ENCODE measurements at places on chromosomes 12 and 14. TPM values are rescaled to one million over a fixed set of nuclear protein-coding genes. Genes with fewer than 3 reads are reported as not detected.

- no peaks in the 10 kb centered on the region for H3K36me3 ChIP-seq
Observed at GRCh38 chr14:101947577-101947903, 16.8 kb upstream of the DYNC1H1 start.

DNA sequence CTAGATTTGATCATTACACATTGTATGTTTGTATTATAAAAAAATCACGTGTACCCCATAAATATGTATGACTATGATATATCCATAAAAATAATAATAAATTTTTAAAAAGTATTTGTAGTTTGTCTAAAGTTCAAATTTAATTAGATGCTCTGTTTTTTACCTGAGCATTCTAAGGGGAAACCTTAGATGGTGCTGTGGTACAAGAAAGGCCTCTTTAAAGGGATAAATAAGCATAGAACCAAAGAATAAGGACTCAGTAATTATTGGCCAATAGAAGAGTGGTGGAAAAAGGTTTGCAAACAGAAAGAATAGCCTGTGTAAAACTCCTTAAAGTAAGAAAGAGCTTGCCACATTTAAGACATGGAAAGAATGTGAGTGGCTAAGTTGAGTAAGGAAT lies 580.1 kb upstream of the SEL1L start:
- H3K4me1 ChIP-seq: no peaks in the 10 kb centered on the region
- no peaks in the 10 kb centered on the region for H3K27me3 ChIP-seq

DNA sequence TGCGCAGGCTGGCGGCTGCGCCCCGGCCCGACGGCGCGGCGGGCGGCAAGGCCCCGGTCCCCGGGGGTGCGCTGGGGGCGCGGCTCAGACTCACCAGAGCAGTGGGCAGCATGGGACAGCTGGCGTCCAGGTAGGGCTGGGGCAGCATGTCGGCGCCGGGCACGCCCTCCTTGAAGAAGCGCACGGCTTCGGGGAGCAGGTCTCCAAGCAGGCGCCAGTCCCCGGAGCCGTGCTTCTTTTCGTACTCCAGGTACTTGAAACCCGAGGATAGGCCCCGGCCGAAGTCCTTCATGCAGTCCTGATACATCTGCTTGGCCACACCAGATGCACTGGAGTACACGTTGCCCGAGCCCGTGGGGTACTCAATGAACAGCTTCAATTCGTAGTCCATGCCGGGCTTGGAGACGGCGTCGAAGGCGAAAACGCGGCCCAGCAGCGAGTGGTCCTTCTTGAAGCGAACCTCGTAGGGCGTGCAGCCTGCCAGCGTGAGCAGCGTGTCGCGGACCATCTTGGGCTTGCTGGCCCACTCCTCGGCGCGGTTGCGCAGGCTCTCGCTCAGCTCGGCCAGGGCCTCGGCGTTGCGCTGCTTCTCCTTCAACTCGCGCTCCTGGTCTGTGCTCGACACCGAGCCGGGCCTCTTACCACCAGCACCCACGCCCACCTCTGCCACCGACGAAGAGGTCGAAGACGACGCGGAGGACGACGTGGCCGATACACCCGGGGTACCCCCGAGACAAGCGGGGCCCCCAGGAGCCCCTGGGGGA lies 2.2 kb downstream of the IRF2BPL start:
- DNase-seq: peak; percentile 76
- H3K27ac ChIP-seq: 0 out of 2 replicates have a peak overlapping the region, but pooled peaks have one; percentile 4
- peaks cover 15% of the 10 kb centered on the region for H3K4me1 ChIP-seq

DNA sequence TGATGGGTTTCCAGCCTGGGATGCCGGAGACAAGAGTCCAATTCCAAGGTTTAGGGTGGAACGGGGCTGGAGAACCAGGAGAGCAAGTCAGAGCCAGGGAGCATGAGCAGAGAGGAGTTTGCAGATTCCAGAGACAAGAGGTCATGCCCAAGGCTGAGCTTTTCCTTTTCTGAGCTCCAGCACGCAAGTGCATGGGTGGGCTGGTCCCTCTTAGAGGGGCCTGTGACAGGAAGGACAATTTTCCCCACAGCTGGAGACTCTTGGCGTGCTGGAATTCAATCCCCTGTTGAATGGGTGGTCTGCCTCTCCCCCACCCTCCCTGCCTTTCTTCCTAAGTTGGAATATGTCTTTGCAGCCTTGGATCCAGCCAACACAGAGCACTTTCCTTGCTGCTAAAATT lies 431.9 kb downstream of the BCL11B start:
- no peaks in the 10 kb centered on the region for H3K27me3 ChIP-seq
- no peaks in the 10 kb centered on the region for H3K4me1 ChIP-seq
- no peak for DNase-seq
- H3K27ac ChIP-seq: no peak overlapping the region
- no peak overlapping the region for H3K4me3 ChIP-seq
- no peaks in the 10 kb centered on the region for H3K36me3 ChIP-seq

DNA sequence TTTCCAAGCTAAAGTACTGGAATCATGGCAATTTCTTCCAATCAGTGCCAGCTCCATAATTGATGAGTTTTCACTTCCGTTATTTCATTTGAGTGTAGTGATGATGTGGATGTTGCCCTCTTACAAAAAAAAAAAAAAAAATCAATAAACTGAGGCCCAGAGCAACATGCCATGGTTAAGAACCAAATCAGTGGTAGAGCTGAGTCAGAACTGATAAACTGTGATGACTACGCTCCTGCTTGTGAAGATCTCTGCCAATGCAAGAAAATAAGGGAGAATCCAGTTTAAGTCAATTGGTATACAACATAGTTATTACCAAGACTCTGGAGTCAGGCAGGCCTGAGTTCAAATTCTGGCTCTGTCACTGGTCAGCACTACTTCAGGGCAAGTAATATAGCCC lies 102.7 kb downstream of the GPR135 start:
- H3K4me1 ChIP-seq: no peaks in the 10 kb centered on the region
- no peak overlapping the region for H3K4me3 ChIP-seq
- DNase-seq: no peak
- H3K27ac ChIP-seq: no peak overlapping the region

CLEC6A gene
- not detected for total RNA-seq
